GM18507 (cell line): ENCODE measurements at places on chromosomes 1 and 21.

DNA sequence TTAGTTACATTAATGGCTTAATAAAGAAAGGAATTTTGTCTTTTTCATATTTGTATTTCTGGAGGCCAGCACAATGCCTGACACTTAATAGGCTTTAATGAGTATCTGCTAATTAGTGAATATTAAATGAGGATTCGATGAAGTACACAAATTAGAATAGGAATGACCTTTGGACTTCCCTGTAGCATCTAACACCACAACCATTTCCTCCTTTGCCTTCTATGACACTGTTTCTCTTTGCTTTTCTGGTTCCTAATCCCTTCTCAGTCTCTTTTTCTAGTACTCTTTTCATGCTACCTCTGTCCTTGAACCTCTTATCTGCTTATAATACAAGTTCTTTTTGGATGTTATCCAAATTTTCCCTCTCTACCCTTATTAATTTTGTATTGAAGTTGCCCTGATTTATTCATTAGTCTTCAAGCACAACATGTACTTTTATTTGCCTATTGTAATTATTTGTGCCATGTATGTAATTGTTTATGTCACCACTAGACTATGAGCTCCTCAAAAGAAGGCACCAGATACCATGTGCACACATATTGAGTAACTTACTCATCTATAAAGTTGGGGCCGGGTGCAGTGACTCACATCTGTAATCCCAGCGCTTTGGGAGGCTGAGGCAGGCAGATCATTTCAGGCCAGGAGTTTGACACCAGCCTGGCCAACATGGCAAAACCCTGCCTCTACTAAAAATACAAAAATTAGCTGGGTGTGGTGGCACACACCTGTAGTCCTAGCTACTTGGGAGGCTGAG is 23.8 kb downstream of the RPS27 start:
- DNase-seq, result no peak

DNA sequence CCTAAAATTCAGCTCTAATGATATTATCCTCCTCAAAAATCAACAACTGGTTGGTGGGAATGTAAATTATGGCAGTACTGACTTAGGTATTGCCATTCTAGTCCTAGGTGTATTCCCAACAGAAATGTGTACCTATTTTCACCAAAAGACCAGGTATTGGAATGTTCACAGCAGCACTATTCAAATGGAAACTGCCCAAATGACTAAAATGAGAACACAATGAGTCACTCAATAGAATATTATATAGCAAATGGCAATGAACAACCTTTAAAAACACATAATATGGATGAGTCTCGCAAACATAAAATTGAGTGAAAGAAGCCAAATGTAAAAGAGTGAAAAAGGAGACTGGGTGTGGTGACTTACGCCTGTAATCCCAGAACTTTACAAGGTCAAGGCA is 44.9 kb downstream of the GADD45A start:
- DNase-seq, result no peak

DNA sequence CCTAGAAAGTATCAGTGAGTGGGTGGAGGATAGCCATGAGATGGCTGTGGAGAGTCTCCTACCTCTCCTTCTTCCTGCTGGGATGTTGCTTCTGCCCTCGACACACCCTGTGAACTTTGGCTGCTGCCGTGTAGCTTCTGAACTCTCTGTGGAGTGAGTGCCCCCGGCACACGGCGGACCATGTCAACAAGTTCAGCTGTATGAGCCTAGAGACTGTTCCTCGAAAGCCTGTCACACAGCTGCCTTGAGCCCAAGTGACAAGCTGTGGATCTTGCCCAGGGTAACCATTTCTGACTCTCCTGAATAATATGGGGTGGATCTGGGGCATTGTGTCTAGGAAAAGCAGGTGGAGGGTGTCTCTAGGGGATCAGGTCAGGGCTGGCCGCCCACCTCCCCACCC is 143.2 kb downstream of the NOS1AP start:
- no peak for DNase-seq

- no peak for DNase-seq
Measured at GRCh38 chr1:209577346-209577745, 6.2 kb upstream of the CAMK1G start.

DNA sequence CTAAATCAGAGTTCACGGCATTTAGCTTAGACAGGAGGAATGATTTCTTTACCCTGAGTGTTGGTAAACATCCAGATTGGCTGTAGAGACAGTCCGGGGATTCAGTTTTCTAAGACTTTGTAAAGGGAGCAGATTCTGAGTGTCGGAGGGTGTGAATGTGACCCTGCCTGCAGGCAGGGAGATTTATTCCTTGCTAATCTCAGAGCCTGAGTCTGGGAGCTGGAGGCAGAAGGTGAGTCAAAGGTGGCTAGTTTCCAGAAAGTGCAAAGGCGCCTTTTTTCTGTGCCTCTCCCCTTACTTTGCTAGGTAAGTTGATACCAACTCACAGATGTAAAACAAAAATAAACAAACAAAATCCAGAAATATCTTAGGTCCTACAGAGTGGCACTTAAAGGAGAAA is 11.7 kb downstream of the ATP1B1 start:
- DNase-seq, result no peak

GRCh38 chr1:47262787-47263413 is 30.9 kb upstream of the TAL1 start:
- no peak for DNase-seq

DNA sequence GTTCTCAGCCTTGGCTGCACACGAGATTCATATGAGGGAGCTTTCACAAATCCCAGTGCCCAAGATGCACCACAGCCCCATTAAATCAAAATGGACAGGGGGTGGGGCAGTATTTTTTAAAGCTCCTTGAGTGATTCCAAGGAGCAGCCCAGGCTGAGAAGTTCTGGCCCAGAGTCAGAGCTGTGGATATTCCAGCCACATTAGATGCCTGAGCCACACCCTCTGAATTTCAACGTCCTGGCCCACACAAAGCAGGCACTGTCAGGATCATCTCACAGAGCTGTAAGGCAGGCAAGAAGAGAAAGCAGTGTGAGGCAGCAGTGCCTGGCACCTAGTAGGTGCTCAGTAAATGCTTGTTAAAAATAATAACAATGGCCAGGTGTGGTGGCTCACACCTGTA is 37.4 kb downstream of the PAX7 start:
- DNase-seq, result no peak

- DNase-seq, result no peak
Measured at GRCh38 chr1:114088392-114089299, 65.0 kb downstream of the SYT6 start.

DNA sequence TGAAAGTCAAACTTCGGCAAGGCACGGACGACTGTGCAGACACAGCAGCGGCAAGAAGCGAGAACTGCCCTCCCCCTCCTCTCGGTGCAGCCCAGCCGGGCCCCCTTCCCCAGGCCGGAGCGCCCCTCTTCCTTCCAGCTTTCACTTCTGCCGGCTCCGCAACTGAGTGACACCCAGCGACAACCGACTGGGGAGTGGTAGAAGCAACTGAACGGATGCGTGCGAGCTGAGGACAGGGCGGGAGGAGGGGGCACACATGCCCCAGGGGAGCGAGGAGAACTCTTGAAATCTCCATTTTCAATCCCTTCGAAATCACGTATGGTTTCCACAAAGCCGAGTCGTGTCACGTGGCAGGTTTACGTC is 146.6 kb downstream of the PGBD5 start:
- no peak for DNase-seq

DNA sequence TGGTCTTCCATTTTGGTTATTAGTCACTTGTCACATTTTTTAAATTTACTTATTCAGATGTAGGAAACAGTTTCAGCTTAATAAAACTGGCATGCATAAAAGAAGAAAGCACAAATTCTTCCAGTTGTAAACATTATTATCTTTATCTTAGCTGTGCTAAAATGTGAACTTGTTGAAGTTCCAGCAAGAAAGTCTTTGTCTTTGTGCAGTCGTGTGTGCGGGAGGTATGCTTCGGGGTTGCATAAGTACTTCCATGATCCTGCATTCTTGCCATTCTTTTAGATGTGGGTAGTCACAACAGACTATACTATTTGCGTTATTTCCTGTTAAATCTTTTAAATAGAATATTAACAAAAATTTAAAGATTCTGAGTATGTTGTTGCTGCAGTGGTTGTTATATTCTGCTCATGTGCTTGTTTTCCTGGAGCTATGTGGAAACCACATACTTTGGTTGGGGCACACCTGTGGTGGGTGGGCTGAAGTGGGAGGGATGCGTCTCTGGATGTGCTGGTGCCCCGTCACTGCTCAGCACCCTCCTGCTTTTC is 49.9 kb downstream of the CBS start:
- no peak for DNase-seq

DNA sequence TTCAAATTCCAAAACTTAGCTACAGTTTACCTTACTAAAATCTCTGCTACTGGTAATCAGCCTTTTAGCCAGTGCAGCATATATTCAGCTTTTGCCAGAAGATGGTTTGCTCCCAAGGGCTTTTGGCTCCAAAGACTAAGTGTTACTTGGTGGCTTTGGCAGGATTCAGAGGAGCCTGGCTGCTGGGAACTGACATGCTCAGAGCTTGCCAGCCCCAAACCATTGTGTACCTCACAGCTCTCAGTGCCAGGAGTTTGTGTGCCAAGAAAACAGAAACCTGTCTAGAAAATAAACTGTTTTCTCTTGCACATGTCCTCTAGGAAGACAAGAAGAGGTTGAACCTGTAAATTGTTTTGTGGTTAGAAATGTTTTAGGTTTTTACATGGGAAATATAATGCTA is 315.9 kb downstream of the ST6GALNAC3 start:
- no peak for DNase-seq

DNA sequence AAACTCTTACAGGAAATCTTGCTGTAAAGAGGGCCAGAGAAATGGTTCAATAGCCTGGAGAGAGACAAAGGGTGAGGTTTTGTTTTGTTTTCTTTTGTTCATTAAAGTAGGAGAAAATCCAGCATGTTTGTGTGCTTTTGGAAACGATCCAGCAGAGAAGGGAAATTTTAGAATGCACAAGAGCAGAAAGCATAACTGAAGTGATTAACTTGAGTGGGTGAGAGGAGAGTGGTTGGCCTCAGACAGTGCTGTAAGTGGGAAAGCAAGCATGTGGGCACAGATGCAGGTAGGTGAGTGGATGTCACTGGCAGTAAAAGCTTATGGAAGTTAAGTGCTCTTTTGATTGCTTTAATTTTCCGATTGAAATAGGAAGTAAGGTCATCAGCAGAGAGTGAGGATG is 50.2 kb downstream of the EEIG2 start:
- no peak for DNase-seq

GRCh38 chr1:223844787-223845036 is 1.0 kb downstream of the TP53BP2 start:
- no peak for DNase-seq

DNA sequence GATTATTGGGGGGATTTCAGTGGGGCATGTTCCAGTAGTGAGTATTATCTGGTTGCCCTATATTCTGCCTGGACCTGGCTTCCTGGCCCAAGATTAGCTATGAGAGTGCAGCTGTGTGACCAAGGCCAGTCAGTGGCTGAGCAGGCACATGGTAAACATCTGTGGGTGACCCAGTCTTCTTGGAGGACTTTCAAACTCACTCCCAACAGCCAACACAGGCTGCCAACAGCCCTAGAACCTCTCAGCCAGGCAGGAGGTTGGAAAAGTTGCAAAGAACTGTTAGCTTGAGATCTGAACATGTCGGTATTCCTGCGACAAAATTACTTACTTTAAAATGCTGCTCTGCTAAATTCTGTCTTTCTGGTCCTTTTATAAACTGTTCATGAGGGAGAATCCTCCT is 192.4 kb downstream of the TGFBR3 start:
- no peak for DNase-seq

DNA sequence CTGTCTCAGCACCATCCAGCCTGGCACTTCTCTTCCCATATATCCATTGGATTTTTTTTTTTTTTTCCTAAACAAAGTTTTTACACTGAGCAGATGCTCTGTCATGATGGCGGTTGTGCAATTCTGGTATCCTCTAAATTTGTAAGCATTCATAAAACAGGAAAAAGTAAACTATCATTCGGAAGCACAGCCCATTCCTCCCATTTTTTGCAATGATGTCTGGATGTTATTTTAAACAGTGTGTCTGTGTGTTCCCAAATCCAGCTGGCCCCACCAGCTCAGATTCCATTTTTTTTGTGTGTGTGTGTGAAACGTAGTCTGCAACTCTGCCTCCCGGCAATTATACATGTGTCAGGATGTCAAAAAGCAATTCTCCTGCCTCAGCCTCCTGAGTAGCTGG is 33.5 kb downstream of the PDPN start:
- DNase-seq, result no peak

GRCh38 chr1:75293270-75293669 is 159.1 kb downstream of the LHX8 start:
- no peak for DNase-seq

DNA sequence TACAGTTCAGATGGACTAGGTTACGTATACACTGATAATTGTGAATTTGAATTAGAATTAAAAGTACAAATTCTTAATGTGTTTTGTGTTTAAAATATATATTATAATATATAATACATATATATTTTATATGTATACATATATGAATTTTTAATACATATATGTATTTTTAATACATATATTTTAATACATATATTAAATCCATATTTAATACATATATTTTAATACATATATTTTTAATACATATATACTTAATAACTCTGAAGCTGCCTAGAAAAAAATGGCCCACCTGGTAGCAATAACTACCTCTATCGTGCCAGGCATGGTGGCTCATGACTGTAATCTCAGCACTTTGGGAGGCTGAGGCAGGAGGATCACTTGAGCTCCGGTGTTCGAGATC is 179.1 kb upstream of the SAMSN1 start:
- DNase-seq, result no peak

- no peak for DNase-seq
Measured at GRCh38 chr1:199741586-199741985, 285.9 kb upstream of the NR5A2 start.

DNA sequence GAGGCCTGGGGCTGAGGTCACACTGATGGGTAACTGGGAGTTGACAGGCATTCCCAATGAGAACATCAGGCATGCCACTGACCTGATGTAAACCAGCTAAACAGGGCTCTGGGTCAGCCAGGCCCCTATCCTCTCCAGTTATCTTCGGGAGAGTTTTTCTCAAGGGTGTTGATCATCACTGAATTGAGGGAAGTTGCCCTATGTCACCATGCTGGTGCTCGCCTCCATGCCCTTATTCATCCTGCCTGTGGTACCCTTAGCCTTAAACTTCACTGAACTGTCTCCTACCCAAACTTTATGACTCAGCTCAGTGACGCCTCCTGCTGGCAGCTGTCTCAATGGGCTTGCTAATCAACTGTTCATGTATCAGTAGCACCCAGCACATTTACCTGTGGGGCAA is 80.7 kb upstream of the TNR start:
- DNase-seq, result no peak

- no peak for DNase-seq
Measured at GRCh38 chr1:219427403-219427802, 185.5 kb downstream of the ZC3H11B start.
